ENCODE measurements at places on chromosomes 7 and 10.
A peak's percentile ranks its signal among the peaks of the same experiment; 100 is the strongest.

DNA sequence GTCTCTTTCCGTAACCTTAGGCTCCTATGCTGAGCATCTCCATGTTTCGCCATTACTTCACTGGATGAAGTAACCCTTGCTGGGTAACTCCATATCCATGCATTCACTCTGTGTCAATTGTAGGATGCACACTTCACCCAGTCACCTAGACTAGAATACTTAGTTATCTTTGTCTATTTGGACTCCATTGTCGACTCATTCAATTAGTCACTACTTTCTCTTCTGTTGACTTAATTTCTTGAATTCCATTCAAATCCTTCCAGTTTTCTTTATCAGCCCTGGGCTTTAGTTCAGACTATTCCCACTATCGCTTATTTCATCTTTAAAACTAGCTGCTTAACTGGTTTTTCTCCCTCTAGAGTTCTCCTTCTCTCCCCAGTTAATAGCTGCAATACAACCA is 111.3 kb upstream of the TNS3 start:
- DNase-seq = no peak

- DNase-seq = peak; percentile 3
Observed at GRCh38 chr7:55144333-55145317, 125.8 kb downstream of the EGFR start.

GRCh38 chr7:107815254-107815882 is 12.3 kb upstream of the SLC26A3 start:
- no peak for DNase-seq

GRCh38 chr7:141737118-141737835 is 881 bp upstream of the SSBP1 start:
- DNase-seq = no peak

GRCh38 chr7:111762211-111762610 is 199.9 kb upstream of the IMMP2L start:
- DNase-seq = no peak

DNA sequence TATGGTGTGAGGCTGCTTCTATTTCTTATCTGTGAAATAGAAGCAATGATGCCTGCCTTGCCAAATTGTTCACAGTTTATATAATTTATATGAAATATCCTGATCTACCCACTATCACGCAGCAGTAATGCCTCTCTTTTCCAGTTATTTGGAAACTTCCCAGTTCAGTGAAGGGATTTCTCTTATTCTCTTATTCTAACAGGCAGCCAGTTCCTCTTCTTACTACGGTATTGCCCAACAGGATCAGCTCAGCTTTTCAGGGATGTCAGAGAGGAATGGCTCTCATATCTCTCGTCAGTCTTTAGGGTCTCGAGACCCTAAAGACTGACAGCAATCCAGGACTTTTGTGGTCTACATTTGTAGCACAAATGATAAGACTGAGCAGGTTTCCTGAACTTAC is 215.6 kb downstream of the CREB5 start:
- DNase-seq = no peak

- DNase-seq = no peak
Observed at GRCh38 chr10:66337211-66337610, 588.6 kb upstream of the LRRTM3 start.

- DNase-seq = peak; percentile 3
Observed at GRCh38 chr7:80870813-80871212, 48.0 kb downstream of the SEMA3C start.

DNA sequence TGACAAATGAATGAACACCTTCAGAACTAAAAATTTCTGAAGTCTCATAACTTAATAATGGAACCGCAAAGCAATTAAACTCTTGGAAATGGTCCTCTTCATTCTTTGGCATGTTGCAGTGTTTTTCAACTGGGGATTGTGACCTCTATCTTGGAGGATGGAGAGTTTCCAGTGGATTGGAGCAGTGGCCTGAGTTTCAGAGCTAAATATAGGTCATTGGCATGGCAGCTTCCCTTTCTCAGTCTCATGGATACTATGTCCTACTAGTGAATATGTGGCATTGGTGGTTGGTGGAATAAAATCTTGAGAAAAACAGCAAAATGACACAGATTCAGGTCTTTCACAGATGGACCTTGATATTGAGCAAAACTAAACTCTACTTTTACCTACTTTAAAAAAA is 24.1 kb upstream of the EPC1 start:
- no peak for DNase-seq

- no peak for DNase-seq
Observed at GRCh38 chr10:67017218-67017617, 91.4 kb downstream of the LRRTM3 start.

DNA sequence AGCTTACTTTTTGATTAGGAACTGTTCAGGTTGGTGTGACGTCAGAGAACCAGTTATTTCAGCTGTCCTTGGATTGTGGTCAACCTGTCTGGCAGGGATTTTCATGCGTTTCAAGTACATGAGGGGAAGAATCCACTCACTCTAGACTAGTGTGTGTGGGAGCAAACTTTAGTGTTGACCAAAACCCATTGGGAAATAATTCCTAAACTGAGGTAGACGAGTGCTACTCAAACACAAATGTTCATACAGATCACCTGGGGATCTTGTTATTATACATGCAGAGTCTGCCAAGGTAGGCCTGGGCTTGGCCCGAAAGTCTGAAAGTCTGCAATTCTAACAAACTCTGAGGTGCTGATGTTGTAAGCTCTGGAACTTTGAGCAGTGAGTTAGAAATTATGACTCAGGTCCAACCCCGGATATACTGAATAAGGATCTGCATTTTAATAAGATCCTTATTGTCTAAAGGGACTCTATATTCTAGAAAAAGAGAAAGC is 111.1 kb upstream of the CREB5 start:
- no peak for DNase-seq

All from NCI-H524 (cell line).